ENCODE measurements at places on chromosomes 7 and 10. TPM values are rescaled to one million over a fixed set of nuclear protein-coding genes. Genes with fewer than 3 reads are reported as not detected.

GRCh38 chr10:8057636-8058273 lies 3.3 kb downstream of the GATA3 start:
- H3K27me3 ChIP-seq: peaks cover 4% of the 10 kb centered on the region
- H3K36me3 ChIP-seq: peaks cover 2% of the 10 kb centered on the region
- H3K27ac ChIP-seq: peak overlapping the region; percentile 98
- peak overlapping the region; percentile 93 for H3K4me3 ChIP-seq

GRCh38 chr10:93080350-93081046 lies 6.8 kb downstream of the CYP26A1 start:
- no peak overlapping the region for H3K4me3 ChIP-seq
- H3K4me1 ChIP-seq: peaks cover 6% of the 10 kb centered on the region
- H3K36me3 ChIP-seq: no peaks in the 10 kb centered on the region

DNA sequence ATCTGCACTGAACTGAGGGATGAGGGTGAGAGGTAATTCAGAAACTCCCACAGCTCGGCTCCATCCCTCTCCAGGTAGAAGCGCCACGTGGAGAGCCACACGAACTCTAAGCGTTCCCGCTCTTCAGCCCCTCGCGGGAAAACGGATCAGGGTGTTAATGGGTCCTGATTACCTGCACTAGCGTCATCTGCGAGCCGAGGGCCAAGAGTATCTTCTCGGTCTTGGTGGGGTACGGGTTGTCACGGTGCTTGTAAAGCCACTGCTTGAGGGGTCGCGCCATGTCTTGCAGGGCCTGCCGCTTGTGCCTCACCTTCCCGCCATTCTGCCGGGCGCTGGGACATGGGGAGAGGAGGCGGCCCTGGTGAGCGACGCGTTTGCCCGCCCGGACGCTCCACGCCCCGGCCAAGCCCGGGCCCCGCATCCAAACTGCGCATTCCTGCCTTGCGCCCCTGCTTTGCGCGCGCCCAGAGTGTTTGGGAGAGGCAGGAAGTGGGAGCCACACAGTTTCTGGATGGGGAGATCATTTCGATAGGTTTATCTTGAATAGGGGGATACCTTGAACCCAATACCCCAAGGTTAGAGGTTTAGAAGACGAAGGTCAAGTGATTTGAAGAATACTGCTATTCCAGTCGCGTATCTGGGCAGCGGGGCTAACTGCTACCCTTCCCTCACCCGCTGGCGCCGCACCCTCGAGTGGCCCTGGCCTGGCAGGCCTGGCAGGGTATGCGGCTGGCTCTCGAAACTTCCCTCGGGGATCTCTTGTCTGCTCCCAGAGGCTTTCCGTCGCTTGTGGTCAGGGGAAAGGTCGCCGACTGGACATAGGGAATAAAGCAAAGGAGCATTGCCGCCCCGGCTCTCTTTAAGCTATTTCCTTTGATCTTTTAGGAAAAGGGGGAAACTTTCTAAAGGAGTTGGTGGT lies 4.2 kb downstream of the MKX start:
- peaks cover 29% of the 10 kb centered on the region for H3K4me1 ChIP-seq
- H3K27me3 ChIP-seq: peaks cover 51% of the 10 kb centered on the region
- H3K27ac ChIP-seq: no peak overlapping the region
- peak; percentile 18 for DNase-seq
- peak overlapping the region; percentile 81 for H3K4me3 ChIP-seq
- H3K36me3 ChIP-seq: peaks cover 2% of the 10 kb centered on the region

GRCh38 chr10:119090968-119091367 lies 10.4 kb upstream of the EIF3A start:
- no peaks in the 10 kb centered on the region for H3K27me3 ChIP-seq
- H3K4me3 ChIP-seq: peak overlapping the region; percentile 65
- H3K4me1 ChIP-seq: peaks cover 16% of the 10 kb centered on the region
- DNase-seq: no peak

DNA sequence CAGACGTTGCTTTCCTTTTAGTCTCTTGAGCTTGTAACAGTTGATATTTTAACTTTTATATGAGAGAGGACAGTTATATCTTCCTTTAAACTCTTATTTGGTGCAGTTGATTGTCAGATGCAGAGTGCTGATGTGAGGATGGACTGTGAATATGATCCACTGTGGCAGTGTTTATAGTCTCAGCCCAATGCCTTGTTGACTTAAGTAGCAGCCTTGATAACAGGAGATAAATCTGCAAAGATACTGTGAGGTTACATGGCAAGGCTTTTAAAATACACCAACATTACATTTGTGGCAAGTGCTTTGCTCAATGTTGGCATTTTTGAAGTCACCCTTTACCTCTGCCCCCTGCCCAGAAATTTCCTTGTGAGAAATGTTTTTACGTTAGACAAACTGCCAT lies 206.7 kb downstream of the AUTS2 start:
- H3K4me1 ChIP-seq: peaks cover 13% of the 10 kb centered on the region
- no peak overlapping the region for H3K27ac ChIP-seq
- no peak overlapping the region for H3K4me3 ChIP-seq
- DNase-seq: no peak

CPN1 gene
- not detected for polyA plus RNA-seq

ZNF438 gene
- polyA plus RNA-seq: 2.3 TPM

Measured in naive thymus-derived CD8-positive, alpha-beta T cell (primary cell).